Stimulated activated CD4-positive, alpha-beta T cell treated with anti-CD3 and anti-CD28 coated beads, TNF-alpha, amount 100 ng/mL, for 48 hours (primary cell): ENCODE measurements at places on chromosomes 6 and 20.

GRCh38 chr20:48455651-48456365 lies 372.0 kb downstream of the PREX1 start:
- no peak for DNase-seq

GRCh38 chr20:10861619-10862018 lies 187.8 kb upstream of the JAG1 start:
- no peak for DNase-seq

DNA sequence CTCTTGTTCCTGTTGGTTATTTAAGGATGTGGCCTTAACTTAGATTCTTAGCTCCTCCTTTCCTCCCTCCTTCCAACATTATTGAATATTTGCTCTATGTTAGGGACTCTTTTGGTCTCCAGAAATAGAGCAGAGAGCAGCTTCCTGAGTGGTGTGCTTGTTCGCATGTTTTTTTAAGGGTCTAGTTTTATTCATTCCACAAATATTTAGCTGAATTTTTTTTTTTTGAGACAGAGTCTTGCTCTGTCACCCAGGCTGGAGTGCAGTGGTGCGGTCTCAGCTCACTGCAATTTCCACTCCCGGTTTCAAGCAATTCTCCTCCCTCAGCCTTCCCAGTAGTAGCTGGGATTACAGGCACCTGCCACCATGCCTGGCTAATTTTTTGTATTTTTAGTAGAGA lies 169.2 kb downstream of the ZFAND3 start:
- DNase-seq, result no peak

DNA sequence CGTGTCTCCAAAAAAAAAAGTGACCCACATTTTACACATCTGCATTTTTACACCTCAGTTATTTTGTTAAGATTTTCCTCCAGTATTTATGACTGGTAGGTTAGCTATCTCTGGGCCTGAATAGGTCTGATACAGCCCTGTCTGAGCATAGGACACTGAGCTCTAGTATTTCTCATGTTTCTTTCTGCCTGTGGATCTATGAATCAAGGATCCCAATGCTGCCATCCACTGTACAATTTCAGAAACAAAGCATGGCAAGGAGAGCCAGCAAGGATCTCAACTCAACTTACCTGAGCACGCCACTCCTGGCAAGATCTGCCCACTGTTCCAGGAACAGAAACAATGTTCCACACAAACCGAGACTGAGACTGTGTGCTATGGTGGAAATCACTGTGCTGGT lies 36.4 kb upstream of the ENPP5 start:
- no peak for DNase-seq

GRCh38 chr20:46751856-46752255 lies 42.4 kb downstream of the SLC2A10 start:
- no peak for DNase-seq

- DNase-seq, result no peak
These were observed 230.3 kb downstream of the THBS2 start for GRCh38 chr6:169023161-169023874.

- DNase-seq, result no peak
These were observed 6.2 kb downstream of the TTPAL start for GRCh38 chr20:44481719-44482416.

GRCh38 chr6:126747728-126748540 lies 370.5 kb upstream of the RSPO3 start:
- DNase-seq, result no peak

- DNase-seq, result no peak
These were observed 300.5 kb downstream of the TFAP2C start for GRCh38 chr20:56929606-56930005.

GRCh38 chr6:27770724-27771123 lies 141.5 kb downstream of the OR2B2 start:
- DNase-seq, result no peak

GRCh38 chr6:167151648-167152047 lies 6.1 kb downstream of the GPR31 start:
- DNase-seq, result no peak

DNA sequence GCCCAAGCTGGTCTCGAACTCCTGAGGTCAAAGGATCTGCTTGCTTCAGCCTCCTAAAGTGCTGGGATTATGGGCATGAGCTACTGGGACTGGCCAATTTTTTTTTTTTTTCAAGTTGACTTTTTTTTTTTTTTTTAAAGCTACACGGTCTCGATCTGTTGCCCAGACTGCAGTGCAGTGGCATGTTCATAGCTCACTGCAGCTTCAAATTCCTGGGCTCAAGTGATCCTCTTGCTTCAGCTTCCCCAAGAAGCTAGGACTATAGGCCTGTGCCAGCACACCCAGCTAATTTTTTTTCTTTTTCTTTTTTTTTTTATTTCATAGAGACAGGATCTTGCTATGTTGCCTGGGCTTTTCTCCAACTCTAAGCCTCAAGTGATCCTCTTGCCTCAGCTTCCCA lies 59.5 kb downstream of the NCOA3 start:
- no peak for DNase-seq

- no peak for DNase-seq
These were observed 167.2 kb upstream of the MAP3K7 start for GRCh38 chr6:90753820-90754643.

- no peak for DNase-seq
These were observed 24.0 kb downstream of the REPS1 start for GRCh38 chr6:138964012-138964411.

- DNase-seq, result no peak
These were observed 7.4 kb downstream of the AAR2 start for GRCh38 chr20:36243726-36244125.

DNA sequence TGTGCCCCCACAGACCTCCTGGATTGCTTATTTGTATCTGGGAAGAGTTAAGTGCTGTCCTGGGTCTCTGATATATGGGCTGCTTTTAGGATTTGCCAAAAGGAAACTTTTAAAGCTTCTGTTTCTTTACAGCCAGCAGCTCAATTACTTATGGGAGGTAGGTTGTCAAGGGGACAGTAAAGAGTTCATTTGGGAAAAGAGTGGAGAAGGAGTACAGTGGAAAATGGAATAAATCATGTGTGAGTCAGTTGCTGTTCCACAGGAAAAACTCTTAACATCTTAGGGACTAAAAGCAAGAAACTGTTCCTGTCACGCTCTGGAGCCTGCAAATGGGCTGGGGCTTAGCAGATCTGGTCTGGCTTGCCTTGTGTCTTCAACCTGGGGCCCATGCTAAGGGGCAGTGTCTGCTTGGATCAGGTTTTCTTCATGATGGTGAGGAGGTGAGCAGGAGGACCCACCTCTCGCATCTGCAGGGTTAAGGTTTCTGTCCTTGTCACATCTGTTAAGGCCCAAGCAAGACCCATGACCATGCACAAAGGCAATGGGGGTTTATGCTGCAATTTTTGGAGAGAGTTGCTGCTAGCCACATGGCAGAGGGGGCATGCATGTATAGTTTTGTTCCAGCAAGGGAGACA lies 8.7 kb upstream of the CST1 start:
- no peak for DNase-seq

GRCh38 chr6:52364480-52365166 lies 2.7 kb downstream of the PAQR8 start:
- no peak for DNase-seq

GRCh38 chr6:63663956-63664281 lies 28.3 kb downstream of the PHF3 start:
- DNase-seq, result no peak

DNA sequence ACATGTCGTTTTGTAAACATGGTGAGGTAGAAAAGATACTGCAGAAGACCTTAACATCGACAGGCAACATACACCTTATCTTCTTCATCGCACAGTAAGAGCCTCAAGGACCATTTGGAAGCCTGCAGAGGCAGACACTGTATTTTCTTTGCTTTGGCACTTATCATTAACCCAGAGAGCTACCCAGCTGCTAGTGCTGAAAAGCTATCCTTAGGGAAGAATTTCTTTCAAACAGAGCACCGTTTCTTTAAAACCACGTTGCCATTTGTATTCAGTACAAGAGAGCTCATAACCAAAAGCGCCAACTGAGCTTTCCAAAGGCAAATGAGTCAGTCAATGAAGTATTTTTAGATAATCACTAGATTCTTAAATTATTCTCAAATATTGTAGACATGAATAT lies 306.6 kb downstream of the EPM2A start:
- DNase-seq, result no peak

- no peak for DNase-seq
These were observed 7.1 kb downstream of the L3MBTL1 start for GRCh38 chr20:43514648-43514999.

DNA sequence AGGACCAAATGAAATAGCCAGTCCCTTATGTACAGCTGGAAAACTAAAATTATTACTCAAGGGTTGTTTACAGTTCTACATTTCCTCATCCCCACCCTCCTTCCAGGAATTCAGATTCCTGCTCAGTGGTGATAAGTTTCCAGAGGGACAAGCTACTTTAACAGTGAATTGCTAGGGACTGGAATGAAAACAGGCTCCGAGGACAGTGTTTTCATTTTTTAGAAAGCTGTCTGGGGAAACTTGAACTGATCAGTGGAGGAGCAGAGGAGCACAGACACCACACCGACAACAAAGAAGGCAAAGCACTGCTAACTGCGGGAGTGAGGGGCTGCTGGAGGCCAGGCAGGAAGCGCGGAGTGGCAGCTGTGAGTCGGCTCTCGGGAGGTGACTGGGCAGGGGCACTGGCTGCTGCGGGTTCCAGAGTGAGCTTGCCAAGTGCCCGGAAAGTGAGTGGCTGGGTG lies 322.2 kb downstream of the ESR1 start:
- DNase-seq, result no peak

DNA sequence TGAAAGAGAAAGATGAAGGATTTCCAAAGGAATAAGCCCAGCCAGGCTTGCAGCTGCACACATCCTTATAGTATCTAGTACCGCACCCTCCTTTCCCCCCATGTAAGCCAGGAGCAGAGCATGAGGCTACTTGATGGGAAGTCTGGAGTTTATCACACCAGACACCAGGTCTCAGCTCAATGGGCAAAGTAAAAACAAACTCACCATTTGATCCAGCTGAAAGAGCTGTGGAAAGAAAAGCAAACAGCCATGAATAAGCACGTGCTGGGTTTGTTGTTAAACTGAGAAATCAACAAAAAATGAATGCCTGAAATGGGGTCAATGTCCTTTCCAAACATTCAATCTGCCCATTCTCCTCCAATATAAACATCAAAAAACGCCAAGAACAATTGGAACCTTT lies 50.6 kb upstream of the MAP7 start:
- DNase-seq, result no peak

- no peak for DNase-seq
These were observed 5.9 kb downstream of the OCSTAMP start for GRCh38 chr20:46544576-46544975.

DNA sequence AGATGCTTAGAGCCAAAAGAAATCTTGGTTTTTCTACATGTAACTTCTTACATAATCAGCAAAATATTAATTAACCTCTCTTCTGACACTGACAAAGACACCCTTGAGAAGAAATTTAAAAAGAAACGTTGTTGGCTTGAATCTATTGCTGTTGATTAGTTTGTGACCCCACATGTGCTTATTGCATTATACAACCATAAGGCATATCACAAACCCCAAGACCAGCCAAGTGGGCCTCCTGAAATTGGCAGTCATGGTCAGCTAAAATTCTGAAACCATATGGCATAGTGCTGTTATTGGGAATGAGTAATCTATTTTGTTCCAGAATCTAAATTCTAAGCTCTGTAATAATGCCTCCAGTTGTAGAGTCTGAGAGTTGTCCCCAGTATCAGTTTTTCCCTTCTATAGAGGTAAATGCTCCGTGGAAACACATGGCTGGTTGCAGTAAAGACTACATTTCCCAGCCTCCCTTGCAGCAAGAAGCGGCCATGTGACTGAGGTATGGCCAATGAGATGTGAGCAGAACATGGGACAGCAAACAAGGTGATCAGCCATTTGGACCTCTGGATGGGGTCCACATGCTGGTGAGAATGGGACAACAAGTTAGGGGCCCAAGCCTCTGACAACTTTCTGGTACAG lies 42.3 kb upstream of the PTPN1 start:
- DNase-seq, result no peak

DNA sequence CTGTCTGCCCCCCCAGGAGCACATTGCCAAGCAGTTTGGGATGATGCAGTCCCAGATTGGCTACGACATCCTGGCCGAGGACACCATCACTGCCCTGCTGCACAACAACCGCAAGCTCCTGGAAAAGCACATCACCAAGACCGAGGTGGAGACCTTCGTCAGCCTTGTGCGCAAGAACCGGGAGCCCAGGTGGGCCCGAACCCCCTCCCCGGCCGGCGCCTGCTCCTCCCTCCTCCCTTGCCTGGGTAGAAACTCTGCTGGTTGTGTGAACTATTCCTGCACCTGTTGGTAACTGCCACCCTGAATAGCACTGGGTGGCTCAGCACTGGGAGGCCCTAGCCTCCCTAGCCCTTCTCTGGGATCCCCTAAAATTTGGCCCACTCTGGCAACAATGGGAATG lies 43.7 kb downstream of the UQCC2 start:
- no peak for DNase-seq

DNA sequence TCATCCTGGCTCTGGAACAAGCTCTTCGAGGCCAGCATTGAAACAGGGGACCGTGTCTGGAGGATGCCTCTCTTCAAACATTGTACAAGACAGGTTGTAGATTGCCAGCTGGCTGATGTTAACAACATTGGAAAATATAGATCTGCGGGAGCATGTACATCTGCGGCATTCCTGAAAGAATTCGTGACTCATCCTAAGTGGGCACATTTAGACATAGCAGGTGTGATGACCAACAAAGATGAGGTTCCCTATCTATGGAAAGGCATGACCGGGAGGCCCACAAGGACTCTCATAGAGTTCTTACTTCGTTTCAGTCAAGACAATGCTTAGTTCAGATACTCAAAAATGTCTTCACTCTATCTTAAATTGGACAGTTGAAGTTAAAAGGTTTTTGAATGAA lies 3.6 kb upstream of the CDKN1A start:
- DNase-seq, result no peak

DNA sequence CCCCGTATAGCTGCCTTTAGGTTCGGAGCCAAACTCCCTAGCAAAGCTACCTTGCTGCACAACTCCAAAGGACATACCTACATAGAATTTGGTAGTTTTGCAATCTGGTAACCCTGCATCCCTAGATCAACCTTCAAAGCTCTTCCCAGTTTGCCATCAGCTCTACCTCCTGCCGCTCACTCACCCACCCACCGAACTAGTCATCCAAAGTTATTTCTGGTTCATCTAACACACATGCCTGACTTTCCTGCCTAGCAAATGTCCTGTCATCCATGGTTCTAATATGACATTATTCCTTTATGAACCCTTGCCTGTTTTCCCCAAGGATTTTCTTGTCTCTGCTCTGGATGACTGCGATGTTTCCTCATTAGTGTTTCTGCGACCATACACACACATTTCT lies 21.6 kb downstream of the SPAG4 start:
- no peak for DNase-seq

- DNase-seq, result no peak
These were observed 615.5 kb upstream of the AGPAT4 start for GRCh38 chr6:161889324-161889723.

GRCh38 chr20:50071039-50071888 lies 41.7 kb downstream of the UBE2V1 start:
- DNase-seq, result peak; percentile 89

GRCh38 chr6:139291813-139292619 lies at the start of gene TXLNB:
TXLNB (minus strand) TSS chr6:139291998; CDS start chr6:139288899, 3,099 bp downstream.
- DNase-seq, result peak; percentile 69

GRCh38 chr6:125739364-125739763 lies 10.1 kb upstream of the HEY2 start:
- DNase-seq, result no peak
